NCI-H774 (cell line): ENCODE measurements at places on chromosomes 5 and 9.
A peak's percentile ranks its signal among the peaks of the same experiment; 100 is the strongest.

DNA sequence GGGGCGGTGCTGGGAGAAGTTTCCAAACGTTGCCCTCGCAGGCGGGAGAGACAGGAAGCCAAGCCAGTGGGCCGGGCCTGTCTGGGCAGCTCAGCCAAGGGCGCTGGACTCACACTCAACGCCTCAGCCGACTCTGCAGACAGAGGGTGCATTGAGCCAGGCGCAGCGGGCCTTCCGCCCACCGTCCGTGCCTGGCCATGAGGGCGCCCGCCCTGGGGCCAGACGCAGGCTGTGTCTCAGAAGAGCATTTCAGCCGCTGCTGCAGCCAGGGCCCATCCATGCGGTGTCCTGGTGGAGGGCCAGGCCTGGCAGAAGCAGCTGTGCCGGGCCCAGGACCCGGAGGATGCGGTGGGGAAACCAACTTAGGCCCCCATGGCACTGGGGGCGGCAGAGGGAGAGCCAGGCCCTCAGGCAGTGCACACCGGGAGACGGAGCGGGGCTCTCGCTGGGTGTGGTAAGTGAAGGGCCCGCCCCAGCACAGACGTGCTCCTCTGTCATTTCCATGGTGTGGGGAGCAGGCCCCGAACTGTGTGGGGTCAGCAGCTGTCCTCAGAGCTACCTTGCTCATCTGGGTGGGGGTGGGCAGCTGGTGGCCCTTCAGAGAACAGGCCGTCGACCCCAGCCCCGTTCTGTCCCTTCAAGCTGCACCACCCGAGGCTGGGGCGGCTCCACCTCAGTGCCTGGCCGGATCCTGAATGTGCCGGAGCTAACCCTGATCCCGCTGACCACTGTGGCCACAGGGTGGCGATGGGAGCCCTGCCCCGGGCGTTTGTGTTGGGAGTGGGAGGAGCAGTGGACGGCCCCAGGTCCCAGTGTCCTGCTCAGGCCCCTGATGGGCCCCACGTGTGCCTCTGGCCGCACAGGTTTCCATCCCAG, 18.0 kb downstream of the DNLZ start:
- no peak for DNase-seq

DNA sequence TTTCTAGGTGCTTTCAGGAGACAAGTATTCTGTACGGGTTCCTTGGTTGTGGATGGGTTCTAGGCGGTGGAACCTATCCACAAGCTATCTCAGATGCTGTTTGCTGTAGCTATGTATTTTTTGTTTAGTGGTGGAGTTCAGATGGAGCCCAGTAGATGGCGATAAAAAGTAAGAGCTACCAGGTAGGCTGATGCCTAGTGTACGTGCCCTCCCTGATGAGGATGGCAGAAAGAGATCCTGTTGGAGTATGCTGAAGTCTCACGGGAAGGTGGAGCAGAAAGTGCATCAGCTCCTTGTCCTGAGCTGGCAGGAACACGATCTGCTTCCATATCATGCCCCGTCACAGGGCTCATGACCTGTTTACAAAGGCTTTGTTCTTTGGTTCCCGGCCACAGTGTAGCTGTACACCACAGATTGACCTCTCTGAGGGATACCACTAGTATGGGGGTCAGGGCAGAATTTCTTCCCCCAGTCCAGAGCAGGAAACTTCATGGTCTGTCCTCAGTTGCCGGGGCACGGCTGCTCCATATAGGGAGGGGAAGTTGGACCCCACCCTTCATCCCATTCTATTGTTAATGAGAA, 12.6 kb upstream of the UGT3A2 start:
- DNase-seq: peak; percentile 62

- DNase-seq: no peak
Measured at GRCh38 chr9:104864675-104865104, 63.3 kb downstream of the ABCA1 start.

DNA sequence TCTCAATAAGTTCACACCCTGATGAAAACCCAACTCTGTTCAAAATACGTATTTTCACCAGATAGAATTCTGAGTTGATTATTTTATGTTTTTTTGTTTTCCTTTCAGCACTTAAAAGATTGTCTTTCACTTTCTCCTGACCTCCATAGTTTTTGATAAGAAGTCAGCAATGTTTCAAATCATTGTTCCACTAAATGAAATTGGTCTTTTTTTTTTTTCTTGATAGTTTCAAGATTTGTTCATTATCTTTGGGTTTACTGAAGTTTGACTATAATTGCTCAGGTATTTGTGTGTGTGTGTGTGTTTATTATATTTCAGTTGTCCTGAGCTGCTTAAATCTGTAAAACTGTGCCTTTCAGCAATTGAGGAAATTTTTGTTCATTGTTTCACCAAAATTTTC, 498.7 kb downstream of the TLE1 start:
- no peak for DNase-seq

DNA sequence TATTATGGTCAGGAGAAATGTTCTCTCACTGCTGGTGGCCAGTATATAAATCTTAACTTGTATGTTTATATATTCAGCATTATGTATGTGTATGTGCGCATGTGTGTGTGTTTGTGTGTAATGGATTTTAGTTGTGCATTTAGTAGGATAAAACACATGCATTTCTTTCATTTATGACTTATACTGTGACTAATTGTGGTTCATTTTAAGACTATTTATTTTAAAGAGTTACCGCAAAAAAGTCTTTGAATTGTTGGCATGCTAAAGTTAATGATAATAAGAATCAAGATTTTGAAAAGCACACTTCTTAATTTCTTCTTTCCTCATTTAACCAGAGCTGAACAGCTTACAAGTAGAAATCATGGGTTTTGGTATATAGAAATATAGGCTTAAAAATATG, 60.9 kb downstream of the RAI14 start:
- DNase-seq: no peak

DNA sequence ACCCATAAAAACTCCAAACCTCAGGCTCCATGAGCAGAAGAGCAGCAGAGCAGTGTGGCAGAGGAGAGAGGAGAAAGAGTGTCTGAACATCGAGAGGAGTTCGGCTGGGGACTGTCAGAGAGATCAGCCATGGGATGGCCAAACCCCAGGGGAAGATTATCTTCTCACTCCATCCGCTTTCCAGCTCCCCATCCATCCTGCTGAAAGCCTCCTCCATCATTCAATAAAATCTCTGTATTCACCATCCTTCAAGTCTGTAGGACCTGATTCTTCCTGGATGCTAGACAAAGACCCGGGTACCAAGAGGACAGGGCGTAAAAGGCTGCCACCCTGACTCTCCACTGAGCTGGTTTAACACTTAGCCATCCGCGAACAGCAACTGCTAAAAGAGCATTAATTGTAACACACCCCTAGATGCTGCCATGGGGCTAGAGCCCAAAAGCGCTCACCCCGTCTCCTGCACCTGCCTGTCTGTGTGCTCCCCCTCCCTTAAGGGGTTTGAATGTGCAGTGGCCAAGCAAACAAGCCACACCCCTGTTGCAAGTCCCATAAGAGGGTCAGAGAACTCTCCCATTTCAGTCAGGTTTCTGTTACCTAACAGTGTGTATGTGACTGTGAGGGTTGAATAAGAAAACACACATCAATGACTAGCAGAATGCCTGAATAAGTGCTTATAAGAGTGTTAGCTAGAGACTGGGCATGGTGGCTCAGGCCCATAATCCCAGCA, 13.9 kb upstream of the SELENOP start:
- DNase-seq: no peak

- no peak for DNase-seq
Measured at GRCh38 chr5:163571744-163572143, 66.3 kb downstream of the MAT2B start.

GRCh38 chr5:72818866-72819534, 2.5 kb downstream of the TNPO1 start:
- peak; percentile 66 for DNase-seq

- DNase-seq: no peak
Measured at GRCh38 chr9:131714821-131715220, 25.1 kb downstream of the RAPGEF1 start.

DNA sequence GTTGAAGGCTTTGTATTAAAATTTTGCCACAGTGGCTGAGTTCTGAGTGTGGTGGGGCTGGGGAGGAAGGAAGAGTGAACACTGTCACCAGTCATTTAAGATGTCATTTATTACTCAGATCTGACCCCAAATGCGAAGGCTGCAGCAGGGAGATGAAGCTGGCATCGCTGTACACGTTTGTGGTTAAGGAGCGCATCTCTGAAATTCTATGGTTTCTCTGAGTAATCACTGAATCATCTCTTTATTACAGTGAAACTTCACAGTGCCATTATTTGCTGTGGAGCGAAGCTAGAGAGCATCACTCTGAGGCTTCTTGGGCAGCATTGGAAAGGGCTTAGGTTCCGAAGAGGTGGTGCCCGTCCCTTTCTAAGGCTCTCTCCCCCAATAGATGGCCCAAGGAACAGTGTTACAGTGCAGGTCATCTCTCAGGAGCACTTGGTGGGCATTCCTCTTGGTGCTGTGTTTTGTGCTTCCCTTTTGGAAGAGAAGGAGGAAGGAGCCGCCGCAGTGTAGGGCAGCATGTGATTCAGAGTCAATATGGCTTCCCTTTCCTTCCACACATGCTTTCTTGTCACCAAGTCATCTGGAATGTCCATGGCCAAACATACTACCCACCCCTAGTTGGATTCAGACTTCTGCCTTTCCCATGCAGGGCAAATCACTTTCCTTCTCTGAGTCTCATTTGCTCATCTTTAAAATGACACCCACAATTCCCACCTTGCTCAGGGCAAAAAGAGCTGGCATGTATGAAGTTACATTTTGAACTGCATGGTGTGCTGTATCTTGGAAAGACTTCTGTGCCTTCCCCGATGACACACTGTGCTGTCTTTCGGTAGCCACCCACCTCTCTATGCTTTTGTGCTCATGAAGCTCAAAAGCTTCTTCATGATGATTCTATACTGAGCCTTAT, 9.3 kb upstream of the TEX48 start:
- DNase-seq: no peak

DNA sequence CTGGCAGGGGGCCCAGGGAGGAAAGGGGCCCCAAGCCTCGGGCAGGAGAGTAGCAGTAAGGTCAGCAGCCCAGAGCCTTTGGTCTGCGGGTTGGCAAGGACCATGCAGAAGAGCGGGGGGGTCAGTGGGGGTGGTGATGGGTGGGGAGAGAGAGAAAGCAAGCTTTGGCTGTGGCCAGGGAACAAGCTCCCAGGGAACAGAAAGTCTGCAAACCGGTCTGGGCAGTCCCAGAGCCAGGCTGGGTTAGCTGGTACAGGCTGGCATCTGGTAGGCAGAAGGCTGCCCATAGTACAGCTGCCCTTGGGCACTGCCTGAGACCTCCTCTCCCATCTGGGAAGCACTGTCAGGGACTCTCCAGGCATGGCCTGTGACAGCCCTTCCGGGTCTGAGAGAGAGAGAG, 10.5 kb upstream of the EPB41L4B start:
- no peak for DNase-seq

- no peak for DNase-seq
Measured at GRCh38 chr5:174291162-174291561, 245.7 kb downstream of the NSG2 start.

DNA sequence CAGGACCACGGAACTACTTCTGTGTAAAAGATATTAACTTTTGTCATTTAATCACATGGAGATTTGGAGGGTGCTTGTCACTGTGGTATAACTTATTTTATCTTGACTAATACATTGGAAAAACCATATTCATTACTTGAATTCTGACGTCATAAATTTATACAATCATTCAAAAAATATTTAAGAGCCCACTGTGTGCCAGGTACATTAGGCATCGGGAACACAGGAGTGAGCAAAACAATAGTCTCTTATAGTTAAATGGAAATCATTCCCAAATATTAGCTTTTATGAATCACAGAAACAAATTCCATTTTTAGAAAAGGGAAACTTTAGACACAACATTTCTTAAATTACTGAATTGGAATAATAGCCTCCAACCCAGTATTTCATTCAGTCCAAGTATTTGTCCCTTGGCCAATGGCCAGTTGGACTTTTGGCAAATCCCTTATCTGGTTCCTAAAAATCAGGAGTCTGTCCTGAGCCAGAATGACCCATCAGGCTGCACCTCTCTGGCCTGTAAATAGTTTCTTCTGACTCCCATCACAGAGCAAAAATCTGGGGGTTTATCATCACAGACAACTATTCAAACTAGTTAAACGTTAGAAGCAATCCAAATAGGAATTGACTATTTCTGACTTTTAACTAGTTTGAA, 104.3 kb upstream of the FSTL4 start:
- no peak for DNase-seq

- DNase-seq: no peak
Measured at GRCh38 chr9:36976371-36977030, 57.6 kb downstream of the PAX5 start.

DNA sequence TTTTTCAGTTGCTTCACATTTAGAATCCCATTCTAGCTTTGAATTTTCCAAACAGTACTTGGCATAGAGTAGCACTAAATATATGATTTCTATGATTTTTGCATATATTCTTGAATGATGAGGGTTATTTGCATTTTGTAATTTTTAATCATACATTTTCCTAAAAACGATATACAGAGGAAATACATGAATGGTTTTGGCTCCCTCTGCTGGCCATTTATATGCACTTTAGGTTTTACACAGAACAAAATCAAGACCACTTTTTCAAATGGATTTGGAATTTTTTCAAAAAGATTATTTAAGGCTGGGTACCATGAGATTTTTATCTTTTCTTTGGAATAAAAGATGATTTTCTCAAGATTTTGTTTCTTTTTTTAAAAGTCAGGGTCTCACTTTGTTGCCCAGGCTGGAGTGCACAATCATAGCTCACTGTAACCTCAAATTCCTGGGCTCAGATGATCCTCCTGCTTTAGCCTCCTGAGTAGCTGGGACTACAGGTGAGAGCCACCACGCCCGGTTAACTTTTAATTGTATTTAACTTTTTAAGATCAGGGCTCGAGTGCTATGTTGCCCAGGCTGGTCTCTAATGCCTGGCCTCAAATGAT, 16.7 kb upstream of the COMMD10 start:
- peak; percentile 7 for DNase-seq

GRCh38 chr5:80706835-80707447, 52.2 kb upstream of the DHFR start:
- DNase-seq: no peak

GRCh38 chr5:132094393-132095076, 20.9 kb downstream of the CSF2 start:
- DNase-seq: no peak

- DNase-seq: no peak
Measured at GRCh38 chr5:16169550-16169949, 10.0 kb downstream of the MARCHF11 start.
